ENCODE measurements at places on chromosomes 4 and X.

GRCh38 chr4:87579478-87579877 is 28.9 kb upstream of the DSPP start:
- no peak for DNase-seq

DNA sequence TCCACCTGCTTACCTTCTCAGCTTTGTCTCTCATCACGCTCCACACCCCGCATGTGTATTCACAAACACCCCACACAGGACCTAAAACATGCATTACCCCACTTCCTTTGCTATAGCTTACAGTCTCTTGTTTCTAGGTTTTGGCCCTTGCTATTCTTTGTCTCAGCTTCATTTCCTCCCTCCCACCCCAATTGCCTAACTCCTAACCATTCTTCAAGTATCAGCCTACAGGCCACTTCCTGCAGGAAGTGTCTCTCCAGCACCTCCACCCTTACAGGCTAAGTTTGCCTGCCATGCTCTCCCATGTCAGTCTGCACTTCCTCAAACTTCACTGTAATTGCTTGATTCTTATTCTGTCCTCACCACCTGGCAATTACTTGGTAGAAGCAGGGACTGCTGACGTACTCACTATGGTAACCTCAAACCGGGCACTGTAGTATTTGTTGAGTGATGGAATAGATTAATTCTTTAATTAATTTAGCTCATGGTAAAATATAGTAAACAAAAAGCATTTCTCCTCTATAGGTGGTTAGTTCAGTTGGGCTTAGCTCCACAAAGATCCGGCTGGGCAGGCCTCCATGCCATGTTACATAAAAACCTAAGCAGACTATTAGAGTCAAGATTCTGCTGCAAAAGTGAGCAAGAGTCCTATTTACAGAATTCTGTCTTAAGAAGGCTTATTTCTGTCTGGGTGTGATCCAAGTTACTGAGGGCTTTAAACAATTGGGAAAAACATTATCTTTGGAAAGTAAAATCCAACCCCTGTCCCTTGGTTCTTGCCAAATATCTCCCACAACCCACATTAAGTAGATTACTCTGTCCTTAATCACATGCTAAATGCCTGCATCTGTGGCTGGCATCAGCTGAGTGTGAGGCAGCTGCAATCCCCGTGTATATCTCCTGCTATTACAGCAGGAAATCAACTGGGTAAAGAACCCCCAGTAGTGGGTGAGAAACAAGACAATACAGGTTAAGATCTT is 124.7 kb upstream of the CPEB2 start:
- no peak for DNase-seq

DNA sequence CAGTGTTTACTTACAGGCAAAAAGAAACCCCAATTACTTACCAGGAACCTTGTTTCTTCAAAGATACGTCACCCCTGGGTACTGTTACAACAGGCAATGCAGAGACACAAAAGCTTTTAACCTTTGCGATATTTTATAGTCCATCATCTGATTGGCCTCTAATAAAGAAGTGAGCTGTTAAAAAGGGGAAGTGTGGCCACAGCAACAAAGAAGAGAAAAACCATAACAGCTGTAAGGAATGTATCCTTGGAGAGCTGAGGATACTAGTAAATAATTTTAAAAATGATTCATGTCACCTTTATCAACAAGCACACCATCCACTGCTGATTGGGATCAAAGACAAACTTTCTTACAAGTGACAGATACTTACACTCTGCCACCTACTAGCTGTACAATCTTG is 14.1 kb downstream of the GABRA4 start:
- no peak for DNase-seq

DNA sequence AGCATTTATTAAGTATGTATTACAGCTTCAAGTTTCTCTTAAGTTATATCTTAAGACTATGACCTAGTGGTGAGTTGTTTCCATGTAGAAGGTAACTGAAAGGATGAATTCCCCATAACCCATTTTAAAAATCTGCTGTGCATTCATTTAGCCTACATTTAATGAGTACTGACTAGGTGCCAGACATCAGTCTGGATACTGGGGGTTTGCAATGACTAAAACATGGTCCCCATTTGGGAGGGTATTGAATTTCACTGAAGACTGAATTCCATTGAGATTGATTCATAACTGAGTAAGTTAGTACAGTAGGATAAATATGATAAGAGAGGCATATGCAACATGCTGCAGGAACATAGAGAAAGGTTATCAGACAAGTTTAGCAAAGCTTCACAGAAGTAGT is 241.5 kb downstream of the FRAS1 start:
- no peak for DNase-seq

- DNase-seq, result no peak
Measured at GRCh38 chr4:183658362-183659028, 490 bp downstream of the RWDD4 start.
